ENCODE measurements at places on chromosomes 5 and 9.

GRCh38 chr5:35038891-35039290 lies 8.9 kb downstream of the AGXT2 start:
- no peak for DNase-seq

GRCh38 chr5:40838086-40838485 lies 3.1 kb upstream of the RPL37 start:
- DNase-seq: no peak

DNA sequence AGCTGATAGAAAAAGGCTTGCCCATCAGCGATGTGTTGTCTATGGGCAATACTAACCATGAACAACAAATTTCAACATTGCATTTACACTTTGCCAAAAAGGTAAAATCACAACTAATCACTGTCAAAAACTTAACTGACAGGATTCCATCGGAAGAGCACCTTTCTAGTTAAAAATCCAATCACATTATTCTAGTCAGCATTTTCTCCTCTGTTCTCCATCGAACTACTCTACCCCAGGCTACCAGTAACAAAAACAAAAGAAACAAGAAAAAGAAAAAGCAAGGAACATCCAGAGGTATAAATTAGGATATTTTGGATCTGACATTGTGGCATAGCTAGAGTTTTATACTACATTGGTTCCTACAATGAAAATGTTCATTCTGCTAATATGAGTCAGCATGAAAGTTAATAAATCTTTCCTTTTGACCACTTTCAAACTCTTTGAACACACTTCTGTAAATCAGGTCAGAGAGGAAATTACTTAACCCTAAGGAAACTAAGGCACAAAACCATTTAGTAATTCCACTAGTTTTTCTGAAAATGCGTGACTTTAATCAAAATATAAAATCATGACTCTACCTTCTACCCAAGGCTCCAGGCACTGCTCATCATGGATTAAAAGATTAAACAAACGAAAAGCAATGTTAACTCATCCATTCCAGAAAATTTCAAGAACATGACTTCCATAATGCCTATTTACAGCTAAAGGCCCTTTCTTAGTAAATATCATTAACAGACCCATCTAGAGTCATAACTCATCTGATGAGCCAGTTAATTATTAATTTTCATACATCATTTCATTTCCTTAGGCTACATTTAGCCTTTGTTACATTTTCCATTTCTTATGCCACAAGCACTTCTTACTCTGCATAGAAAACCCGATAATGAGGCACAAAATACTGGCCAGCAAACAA lies 10.2 kb downstream of the GLIS3 start:
- no peak for DNase-seq

GRCh38 chr9:120258096-120258495 lies 321.9 kb downstream of the CDK5RAP2 start:
- DNase-seq: no peak

DNA sequence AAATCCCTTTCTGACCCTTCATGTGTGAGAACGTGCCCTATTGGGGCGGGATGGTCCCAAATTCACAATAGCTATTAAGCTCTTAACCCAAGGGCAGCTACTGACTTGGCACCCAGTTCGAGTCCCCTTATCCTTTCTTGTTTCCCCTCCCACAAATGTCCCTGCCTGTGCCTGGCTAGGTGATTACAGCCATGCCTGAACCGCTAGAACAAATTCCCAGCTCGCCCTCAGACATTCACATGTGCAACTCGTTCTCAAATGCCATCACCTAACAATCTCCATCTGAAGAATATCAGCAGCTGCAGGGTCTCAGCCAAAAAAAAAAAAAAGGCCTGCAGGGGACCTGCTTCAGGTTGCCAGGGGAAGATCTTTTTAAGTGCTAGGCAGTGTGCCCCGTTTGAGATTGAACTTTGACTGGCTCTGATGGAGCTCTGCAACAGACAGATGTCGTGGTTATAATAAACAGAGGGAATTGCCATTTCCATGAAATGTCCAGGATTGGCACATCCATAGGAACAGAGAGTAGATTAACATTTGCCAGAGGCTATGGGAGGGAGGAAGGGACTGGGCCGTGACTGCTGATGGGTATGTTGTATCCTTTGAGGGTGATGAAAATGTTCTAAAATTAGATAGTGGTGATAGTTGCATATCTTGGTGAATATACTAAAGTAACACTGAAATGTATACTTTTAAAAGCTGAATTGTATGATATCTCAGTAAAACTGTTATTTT lies 347.2 kb upstream of the WWC1 start:
- DNase-seq: peak; percentile 41

DNA sequence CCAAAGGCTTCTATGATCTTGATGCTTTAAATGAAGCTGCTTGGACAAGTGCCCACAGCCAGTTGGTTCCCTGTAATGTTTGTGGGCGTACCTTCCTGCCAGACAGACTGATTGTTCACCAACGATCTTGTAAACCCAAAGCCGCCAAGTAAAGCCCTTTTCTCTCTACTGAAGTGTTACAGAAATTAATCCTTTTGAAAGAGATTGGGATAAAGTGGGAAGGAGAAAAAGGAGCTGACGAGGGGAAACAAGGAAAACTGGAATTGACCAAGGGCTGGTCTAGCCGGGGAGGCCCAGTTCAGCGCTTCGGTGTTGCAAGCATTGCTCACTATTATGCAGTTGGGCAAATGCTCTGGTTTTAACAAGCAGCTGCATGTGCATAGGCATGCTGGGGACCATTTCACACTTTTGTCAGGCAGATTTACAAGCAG lies 53.2 kb downstream of the ZNF474 start:
- peak; percentile 87 for DNase-seq

GRCh38 chr5:71528206-71528605 lies 58.9 kb upstream of the MCCC2 start:
- no peak for DNase-seq

GRCh38 chr9:98289614-98290201 lies 34.3 kb upstream of the TBC1D2 start:
- no peak for DNase-seq

DNA sequence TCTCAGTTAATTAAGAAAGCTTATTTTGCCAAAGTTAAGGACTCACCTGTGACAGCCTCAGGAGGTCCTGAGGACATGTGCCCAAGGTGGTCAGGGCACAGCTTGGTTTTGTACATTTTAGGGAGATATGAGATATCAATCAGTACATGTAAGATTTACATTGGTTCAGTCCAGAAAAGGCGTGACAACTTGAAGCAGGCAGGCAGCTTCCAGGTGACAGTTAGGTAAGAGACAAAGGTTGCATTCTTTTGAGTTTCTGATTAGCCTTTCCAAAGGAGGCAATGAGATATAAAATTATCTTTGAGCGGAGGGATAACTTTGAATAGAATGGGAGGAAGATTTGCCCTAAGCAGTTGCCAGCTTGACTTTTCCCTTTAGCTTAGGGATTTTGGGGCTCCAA lies 47.8 kb downstream of the SLC1A1 start:
- DNase-seq: no peak

DNA sequence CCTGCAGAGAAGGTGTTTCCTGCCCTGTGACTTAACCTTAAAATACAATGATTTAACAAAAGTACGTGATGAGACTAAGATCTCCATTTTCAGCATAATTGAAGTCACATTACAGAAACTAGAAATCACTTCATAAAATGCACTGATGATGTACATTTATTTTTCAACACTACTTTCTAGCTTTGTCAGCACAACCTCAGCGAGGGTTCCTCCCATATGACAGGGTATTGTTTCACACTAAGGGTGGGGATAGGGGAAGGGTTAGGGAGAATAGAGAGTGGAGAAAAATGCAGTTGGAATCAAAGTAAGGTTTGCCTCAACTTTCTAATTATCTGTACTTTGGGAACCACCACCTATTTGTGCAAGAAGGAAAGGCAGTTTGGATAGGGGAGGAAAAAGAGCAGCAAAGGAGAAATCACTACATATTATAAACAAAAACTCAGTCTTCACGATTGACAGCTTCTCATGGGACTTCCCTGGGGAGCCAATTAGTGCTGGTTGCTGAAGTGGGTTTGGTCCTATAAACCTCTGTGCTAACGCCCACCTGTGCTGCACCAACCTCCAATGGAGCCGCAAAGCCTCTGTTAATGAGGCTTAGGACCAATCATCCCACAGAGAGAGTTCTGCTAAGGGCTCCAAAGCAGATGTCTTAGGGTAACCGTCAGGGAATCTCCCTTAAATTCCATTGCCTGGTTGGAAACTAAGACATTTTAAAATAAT lies 369.2 kb upstream of the PDE4D start:
- no peak for DNase-seq

GRCh38 chr5:169202969-169203368 lies 98.0 kb downstream of the SLIT3 start:
- DNase-seq: no peak

Data from EL (cell line).